ENCODE measurements at places on chromosomes 2 and 18.

- no peaks in the 10 kb centered on the region for H3K36me3 ChIP-seq
- no peak for DNase-seq
- no peaks in the 10 kb centered on the region for H3K27me3 ChIP-seq
- no peak overlapping the region for H3K4me3 ChIP-seq
These were observed 52.6 kb downstream of the ITGB1BP1 start for GRCh38 chr2:9370746-9371145.

- H3K4me1 ChIP-seq = no peaks in the 10 kb centered on the region
- no peak for DNase-seq
- H3K4me3 ChIP-seq = no peak overlapping the region
- H3K27ac ChIP-seq = no peak overlapping the region
- H3K36me3 ChIP-seq = no peaks in the 10 kb centered on the region
These were observed 14.3 kb downstream of the INSIG2 start for GRCh38 chr2:118102433-118103082.

GRCh38 chr2:68059784-68060525 is 2.8 kb downstream of the C1D start:
- no peaks in the 10 kb centered on the region for H3K27me3 ChIP-seq
- no peak for DNase-seq
- H3K36me3 ChIP-seq = no peaks in the 10 kb centered on the region
- H3K4me1 ChIP-seq = peaks cover 30% of the 10 kb centered on the region
- H3K4me3 ChIP-seq = no peak overlapping the region

GRCh38 chr2:38203446-38203810 is 127.5 kb upstream of the CYP1B1 start:
- H3K27ac ChIP-seq = no peak overlapping the region
- no peaks in the 10 kb centered on the region for H3K4me1 ChIP-seq
- H3K4me3 ChIP-seq = no peak overlapping the region
- H3K36me3 ChIP-seq = no peaks in the 10 kb centered on the region
- H3K27me3 ChIP-seq = no peaks in the 10 kb centered on the region
- DNase-seq = no peak

- H3K27ac ChIP-seq = peak overlapping the region; percentile 88
- peak overlapping the region; percentile 48 for H3K4me3 ChIP-seq
- no peaks in the 10 kb centered on the region for H3K36me3 ChIP-seq
- peaks cover 32% of the 10 kb centered on the region for H3K4me1 ChIP-seq
- H3K27me3 ChIP-seq = no peaks in the 10 kb centered on the region
- DNase-seq = peak; percentile 79
These were observed 230.9 kb upstream of the SMAD2 start for GRCh38 chr18:48161191-48161910.

- H3K4me1 ChIP-seq = no peaks in the 10 kb centered on the region
- no peak overlapping the region for H3K27ac ChIP-seq
- H3K36me3 ChIP-seq = no peaks in the 10 kb centered on the region
- DNase-seq = no peak
- H3K4me3 ChIP-seq = no peak overlapping the region
These were observed 164.2 kb upstream of the FSHR start for GRCh38 chr2:49318531-49318930.

- no peaks in the 10 kb centered on the region for H3K36me3 ChIP-seq
- H3K4me3 ChIP-seq = no peak overlapping the region
- H3K4me1 ChIP-seq = peaks cover 27% of the 10 kb centered on the region
- H3K27ac ChIP-seq = no peak overlapping the region
- H3K27me3 ChIP-seq = no peaks in the 10 kb centered on the region
- peak; percentile 56 for DNase-seq
These were observed 12.8 kb upstream of the GBX2 start for GRCh38 chr2:236180831-236181453.

DNA sequence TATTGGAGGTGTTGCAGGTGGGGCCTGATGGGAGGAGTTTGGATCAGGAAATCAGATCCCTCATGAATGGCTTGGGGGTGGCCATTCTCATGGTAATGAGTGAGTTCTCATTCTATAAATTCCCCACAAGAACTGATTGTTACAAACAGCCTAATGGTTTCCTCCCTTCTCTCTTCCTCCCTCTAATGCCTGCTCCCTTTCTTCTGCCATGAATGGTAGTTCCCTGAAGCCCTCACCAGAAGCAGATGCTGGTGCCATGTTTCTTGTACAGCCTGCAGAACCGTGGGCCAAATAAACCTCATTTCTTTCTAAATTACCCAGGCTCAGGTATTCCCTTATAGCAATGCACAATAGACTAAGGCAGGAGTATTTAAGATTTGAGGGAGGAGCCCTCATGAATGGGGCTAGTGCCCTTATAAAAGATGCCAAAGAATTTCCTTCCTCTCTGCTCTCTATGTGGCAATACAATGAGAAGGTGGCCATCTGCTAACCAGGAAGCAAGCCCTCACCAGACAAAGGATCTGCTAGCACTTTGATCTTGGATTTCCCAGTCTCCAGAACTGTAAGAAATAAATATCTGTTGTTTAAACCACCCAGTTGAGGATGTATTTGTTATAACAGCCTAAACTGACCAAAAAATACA is 251.8 kb downstream of the ZEB2 start:
- H3K27me3 ChIP-seq = no peaks in the 10 kb centered on the region
- no peak overlapping the region for H3K4me3 ChIP-seq
- H3K4me1 ChIP-seq = peaks cover 30% of the 10 kb centered on the region
- H3K27ac ChIP-seq = peak overlapping the region; percentile 25
- DNase-seq = no peak

DNA sequence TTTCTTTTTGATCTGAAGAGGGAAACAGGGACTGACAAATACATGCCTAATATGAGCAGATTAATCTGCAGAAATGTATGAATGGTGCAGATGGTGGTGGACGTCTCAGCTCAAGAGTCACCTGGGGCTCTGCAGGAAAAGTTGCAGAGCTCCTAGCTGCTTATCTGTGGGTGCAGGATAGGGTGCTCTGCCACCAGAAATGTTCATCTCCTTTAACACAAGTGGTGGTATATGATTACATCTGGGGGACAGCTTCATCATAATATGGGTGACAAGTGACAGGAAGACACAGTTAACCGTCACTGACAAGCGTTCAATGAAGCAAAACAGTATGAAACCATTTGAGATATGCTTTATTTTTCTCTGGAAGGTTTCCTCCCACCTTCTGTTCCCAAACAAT is 121.2 kb upstream of the LINC00305 start:
- no peak overlapping the region for H3K4me3 ChIP-seq
- no peaks in the 10 kb centered on the region for H3K27me3 ChIP-seq
- H3K4me1 ChIP-seq = peaks cover 10% of the 10 kb centered on the region
- H3K36me3 ChIP-seq = no peaks in the 10 kb centered on the region
- no peak overlapping the region for H3K27ac ChIP-seq

DNA sequence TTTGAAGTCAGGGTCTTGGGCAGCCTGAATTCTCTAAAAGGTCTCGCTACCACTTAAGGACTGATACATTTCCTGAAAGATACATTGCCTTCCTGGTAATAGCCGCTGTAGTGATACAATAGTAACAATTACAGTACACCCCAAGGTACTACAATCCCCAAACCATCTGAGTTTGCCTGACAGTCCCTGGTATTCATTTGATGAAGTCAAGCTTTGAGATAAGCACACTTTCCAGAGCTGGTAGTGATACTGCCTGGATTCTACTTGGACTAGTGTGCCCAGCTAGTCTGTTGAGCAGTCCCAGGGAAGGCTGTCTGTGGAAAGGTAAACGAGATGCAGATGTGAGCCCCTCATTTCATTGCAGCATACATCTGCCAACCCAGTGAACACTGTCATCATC is 24.4 kb upstream of the ITGB6 start:
- H3K27ac ChIP-seq = no peak overlapping the region
- H3K36me3 ChIP-seq = no peaks in the 10 kb centered on the region
- DNase-seq = no peak
- no peak overlapping the region for H3K4me3 ChIP-seq
- H3K27me3 ChIP-seq = no peaks in the 10 kb centered on the region
- peaks cover 37% of the 10 kb centered on the region for H3K4me1 ChIP-seq

DNA sequence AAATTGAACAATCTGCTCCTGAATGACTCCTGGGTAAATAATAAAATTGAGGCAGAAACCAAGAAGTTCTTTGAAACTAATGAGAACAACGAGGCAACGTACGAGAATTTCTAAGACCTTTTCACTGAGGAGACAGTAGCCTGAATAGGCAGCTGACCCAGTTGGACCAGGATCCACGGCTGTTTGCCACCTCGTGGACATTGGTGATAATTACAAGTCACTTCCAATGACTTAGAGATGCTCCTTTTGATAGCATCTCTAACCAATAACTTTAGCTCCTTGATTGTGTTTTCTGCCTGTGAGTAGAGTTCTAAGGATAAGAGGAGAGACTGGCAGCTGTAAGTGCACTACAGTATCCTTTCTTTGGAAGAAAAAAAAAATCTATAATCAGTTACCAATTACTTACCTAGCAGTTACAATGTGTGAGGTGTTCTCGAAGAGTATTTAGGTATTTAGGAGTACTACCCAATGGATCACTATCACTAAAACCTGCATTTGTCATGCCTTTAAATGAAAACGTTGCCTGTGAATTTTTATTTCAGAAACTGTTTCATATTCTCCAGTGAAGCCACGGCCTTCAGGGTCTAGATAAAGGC is 31.3 kb upstream of the CNTNAP5 start:
- no peaks in the 10 kb centered on the region for H3K36me3 ChIP-seq
- no peaks in the 10 kb centered on the region for H3K4me1 ChIP-seq
- no peak overlapping the region for H3K27ac ChIP-seq
- H3K27me3 ChIP-seq = no peaks in the 10 kb centered on the region
- no peak overlapping the region for H3K4me3 ChIP-seq

GRCh38 chr2:29698216-29698615 is 223.2 kb downstream of the ALK start:
- H3K36me3 ChIP-seq = no peaks in the 10 kb centered on the region
- no peak overlapping the region for H3K27ac ChIP-seq
- DNase-seq = no peak
- no peak overlapping the region for H3K4me3 ChIP-seq

DNA sequence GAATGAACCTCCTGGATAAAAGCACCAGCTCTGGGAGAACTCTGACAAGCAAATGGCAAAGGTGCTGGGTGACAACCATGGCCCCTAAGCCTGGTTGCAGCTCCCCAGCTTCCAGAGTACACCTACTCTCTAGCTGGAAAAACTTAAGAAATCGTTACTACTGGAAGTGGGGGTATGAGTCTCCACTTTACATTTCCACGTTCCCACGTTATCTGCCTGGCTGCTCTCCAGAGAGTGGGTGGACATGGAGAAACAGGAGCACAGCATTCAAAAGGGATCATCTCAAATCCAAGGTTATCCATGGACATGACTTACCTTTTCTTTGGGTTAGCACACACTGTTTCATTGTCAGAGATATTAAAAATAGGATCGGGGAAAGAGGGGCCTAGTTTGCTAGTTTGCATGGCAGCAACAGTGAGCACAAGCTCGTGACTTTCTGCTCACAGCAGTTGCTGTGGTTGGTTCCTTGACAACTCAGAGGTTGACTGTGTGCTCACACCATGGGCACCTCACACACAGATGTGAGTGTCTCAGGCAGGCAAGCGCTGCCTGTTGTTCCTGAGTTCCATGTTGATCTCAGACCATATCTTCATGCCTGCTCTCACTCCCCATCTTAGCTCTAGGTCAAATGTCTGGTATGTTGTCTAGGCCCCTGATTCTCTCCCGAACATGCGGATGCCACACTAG is 32.5 kb downstream of the PTPN18 start:
- no peak overlapping the region for H3K27ac ChIP-seq
- no peak for DNase-seq

Data from body of pancreas (tissue), 4 donors.